ENCODE measurements at places on chromosomes 12 and 14.

DNA sequence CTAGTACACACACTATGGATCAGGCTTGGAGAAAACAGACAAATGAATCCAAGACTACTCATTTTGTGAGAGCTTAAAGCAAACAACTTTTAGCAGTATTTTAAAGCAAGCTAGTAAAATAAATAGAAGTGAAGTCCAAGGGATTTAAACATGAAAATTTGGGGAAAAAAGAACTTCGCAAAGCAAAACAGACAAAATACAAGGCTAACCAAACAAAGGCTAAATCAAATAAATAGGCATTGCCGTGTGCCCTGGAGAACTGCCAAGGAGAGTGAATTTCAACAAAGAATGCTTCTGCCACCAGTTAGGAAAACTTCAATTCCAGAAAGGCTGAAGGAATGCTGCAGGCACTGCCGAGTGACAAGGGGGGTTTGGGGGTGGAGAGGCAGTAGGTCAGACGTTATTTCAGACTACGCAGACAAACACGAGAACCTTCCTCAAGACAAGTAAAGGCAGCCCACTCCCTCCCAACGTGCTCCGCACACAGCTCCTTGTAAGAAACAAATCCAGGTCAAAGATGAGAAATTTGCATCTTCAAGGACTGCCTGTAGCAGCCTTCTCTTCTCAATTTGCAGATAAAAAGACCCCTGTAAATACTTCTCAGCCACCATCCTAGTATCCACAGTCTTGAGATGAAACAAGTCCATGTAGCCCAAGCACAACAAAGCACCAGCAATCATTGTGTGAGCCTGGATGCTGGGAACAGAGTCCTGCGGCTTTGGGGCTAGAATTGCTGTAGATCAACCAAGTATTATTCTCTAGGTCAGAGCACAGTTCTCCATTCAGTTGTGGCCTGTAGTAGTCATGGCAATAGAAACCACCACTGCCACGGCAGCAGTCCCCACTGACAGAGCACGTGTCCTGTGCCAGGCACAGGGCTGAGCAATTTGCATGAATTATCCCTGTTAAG is 43.3 kb downstream of the EFCAB11 start:
- DNase-seq, result no peak

DNA sequence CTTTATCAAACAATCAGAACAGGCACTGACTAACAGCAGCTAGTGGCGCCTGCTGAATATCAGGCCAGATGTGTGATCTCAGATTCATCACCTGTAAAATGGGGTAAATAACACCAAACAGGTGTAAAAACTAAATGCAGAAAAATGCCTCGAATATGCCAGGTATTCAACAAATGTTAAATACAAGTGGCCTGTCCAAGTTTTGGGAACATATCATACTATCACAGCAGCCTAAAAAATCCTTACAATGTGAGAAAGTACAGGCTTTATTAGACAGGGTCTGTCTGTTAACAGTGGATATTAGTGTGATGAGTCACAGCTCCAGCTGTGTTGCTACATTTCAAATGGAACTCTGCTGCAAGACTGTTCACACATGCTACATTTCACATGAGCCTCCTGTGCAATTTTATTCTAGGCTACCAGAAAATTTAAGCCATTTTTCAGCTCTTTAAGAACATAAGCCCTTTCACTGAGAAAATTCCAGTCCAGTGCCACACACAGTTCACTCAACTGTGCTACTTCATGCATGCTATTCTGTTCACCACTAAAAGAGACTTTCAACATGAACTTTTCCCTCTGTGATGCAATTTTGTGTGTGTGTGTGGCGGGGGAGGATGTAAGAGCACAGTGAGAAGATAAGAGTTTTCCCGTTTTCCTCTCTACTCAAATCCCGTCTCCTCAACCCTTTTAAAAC is 56.7 kb downstream of the MSRB3 start:
- DNase-seq, result no peak

DNA sequence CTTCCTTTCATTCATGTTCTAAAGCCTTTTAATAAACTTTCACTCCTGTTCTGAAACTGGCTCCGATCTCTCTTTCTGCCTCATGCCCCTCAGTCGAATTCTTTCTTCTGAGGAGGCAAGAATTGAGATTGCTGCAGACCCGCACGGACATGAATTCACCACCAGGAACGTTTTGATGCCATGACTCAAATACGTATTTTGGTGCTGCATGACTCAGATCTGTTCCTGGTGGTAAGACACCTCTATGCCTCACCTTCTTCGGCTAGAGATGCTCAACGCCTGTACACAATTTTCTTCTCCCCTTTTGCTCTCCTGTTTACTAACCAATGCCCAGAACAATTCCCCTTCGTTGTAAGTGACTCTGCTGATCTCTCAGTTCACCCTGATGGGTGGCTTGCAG is 52.0 kb upstream of the RIMBP2 start:
- DNase-seq, result no peak

DNA sequence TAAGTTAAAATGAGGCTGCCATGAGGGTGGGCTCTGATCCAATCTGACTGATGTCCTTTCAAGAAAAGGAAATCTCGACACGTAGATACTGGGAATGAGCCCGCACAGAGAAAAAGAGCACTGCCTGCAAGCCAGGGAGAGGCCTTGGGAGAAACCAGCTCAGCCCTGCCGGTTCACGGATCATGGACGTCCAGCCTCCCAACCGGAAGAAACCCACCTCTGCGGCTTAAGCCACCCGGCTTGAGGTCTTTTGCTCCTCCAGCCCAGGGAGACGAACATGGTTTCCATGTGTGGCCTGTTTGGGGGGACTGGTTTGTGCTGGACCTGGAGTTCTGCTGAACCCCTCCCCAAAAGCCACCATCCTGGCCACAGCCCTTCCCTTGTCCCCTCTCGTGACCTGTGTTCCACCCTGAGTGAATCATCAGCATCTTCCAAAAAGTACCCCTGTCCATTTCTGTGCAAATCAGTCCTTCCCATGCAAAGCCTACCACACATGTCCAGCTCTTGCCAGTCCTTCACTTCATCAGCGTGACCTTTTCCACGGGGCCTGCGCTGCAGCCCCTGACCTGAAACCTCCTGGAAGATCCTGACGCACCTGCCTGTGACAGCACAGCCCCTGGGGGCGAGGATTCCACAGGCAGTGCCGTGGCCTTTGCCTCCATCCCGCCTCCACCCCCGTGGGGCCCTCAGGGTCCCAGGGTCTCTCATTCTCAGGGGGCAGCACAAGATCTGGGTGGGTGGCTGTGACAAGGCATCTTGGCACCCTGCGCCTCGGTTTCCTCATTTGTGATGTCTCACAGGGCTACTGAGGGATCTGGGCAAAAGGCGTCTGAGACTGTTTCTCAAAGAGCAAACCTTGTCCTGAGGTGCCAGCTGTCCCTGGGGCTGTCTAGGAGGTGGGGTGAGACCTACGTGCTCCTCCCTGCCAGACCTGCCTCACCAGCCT is 51.6 kb upstream of the GPR68 start:
- no peak for DNase-seq

DNA sequence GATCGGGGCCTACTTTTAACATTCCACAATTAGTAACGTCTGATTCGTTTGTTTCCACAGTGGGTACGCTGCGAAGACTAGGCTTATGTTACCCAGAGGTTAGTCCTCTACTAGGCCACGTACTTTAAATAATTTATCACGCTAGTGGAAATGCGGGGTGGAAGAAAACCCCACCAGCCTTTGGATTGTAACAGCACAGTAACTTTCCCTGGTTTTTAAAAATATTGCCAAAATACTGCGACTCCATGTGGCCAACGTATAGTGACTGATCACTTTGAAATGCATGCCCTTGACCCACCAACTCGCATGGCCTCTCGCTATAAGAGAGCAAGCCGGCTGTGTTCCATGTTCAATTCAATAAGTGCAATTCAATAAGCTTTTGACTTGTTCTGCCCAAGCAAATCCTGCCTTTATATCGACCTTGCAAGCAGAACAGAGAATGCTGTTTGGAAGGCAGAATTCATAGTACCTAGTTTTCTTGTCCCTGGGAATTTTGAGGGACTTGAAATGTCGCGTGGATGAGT is 882 bp upstream of the GTF2A1 start:
- DNase-seq, result no peak

GRCh38 chr12:131827961-131828534 is at the start of gene MMP17:
MMP17 (plus strand) TSS chr12:131828393; CDS start chr12:131828495, 102 bp downstream.
- DNase-seq, result no peak

GRCh38 chr14:78448164-78449094 is 278.3 kb downstream of the NRXN3 start:
- DNase-seq, result no peak

GRCh38 chr12:127888943-127889719 is 377.8 kb upstream of the TMEM132C start:
- DNase-seq, result no peak

Data from cortex of kidney (tissue), 1 donor.